ENCODE measurements at places on chromosomes 1 and 21. TPM values are rescaled to one million over a fixed set of nuclear protein-coding genes. Genes with fewer than 3 reads are reported as not detected.

- peaks cover 7% of the 10 kb centered on the region for H3K4me1 ChIP-seq
- no peak for DNase-seq
- no peaks in the 10 kb centered on the region for H3K27me3 ChIP-seq
Observed at GRCh38 chr21:31204801-31205200, 139.3 kb downstream of the TIAM1 start.

DNA sequence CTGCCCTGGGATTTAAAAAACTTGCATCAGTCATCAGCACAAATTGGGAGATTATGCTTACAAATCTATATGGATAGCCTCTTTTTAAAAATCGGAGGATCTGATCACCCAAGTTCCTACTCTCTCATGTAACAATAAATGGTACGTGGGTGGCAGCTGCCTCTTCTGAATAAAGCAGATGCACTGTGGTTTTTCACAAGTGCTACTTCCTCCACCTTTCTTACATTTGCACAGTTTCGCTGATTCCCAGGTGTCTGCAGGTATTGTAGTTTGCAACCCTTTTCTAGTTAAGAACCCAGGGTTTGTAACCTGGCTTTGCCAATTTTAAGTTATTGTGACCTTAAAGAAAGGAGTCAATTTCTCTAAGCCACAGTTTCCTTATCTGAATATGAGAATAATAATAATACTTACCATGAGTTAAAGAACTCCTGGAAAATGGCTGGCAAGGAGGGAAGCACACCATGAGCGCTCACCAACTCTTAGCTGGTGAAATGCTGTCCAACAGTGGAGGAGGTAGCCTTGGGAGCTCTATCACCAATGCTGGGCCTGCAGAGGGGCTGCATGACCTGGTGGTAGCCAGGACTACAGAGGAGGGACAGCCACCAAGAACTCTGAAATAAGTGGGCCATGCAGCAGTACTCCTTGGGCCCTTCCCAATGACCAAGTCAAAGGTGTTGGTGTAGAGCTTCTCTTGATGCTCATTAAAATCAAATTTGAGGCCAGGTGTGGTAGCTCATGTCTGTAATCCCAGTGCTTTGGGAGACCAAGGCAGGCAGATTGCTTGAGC, 30.2 kb upstream of the KCNA2 start:
- peaks cover 22% of the 10 kb centered on the region for H3K4me1 ChIP-seq
- H3K4me3 ChIP-seq: no peak overlapping the region
- H3K27ac ChIP-seq: no peak overlapping the region
- H3K36me3 ChIP-seq: no peaks in the 10 kb centered on the region
- DNase-seq: no peak

GRCh38 chr1:219304227-219305226, 130.8 kb downstream of the LYPLAL1 start:
- H3K36me3 ChIP-seq: no peaks in the 10 kb centered on the region
- no peak overlapping the region for H3K4me3 ChIP-seq
- DNase-seq: no peak

DNA sequence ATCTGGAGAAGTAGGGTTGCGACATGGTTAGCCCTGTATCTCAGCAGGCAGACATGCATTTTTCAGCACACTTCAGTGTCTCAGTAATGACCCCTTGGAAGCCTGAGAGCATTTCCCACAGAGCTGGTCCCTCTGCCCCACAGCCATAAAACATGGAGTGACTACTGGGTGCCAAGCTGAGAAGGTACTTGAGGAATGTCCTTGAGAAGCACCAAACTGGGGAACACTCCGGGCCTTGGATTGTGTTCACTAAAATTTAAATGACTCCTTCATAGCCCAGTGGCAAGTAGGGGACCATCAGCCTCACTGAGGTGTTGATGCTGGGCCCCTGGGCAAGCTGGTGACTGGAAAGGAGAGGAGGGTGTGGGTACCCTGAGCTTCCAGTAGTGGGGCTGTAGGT, 54.7 kb downstream of the KCNJ6 start:
- H3K36me3 ChIP-seq: no peaks in the 10 kb centered on the region
- no peak overlapping the region for H3K27ac ChIP-seq
- H3K4me1 ChIP-seq: no peaks in the 10 kb centered on the region

DNA sequence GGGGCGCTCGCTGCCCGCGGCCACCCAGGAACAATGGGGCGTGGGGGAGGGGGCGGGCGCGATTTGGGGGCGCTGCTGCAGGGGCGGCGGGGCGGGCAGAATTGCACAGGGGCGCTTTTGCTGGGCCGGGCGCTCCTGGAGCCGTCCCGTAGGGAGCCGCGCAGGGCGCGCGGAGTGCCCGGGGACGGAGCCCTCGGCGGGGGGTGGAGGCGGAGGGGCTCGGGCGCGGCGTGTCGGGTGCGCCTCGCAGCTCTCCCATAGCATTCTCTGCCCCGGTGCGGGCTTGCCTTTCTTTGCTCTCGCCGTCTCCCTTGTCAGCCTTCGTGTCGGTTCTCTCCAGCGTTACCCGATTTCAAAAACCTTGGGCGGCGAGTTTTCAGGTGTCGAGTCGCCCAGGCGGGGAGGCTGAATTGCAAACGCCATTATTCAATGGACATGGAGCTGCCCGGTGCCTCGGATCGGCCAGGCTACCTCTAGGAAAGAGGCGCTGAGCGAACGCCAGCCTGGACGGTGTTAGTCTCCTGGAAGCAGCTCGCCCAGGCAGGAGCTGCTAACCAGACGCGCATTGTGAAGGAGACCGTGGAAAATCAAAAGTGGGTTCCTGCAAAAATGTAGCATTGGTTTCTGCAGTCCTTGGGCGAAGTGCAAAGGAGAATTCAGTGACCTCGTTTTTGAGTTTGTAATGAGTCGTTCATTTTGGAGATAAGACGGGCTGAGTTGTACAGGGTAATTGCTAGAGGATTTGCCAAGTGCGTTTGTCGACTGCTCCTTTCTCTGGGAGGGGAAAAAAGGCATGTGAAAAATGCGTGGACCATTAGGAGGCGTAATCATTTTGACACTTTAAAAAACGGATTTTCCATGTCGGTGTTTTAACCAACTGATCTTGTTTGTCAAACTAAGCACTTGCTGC, 626 bp downstream of the CXADR start:
- peak overlapping the region; percentile 86 for H3K27ac ChIP-seq
- H3K36me3 ChIP-seq: no peaks in the 10 kb centered on the region
- H3K4me1 ChIP-seq: peaks cover 19% of the 10 kb centered on the region
- H3K27me3 ChIP-seq: peaks cover 10% of the 10 kb centered on the region

GRCh38 chr1:3070644-3071564, 1.9 kb downstream of the PRDM16 start:
- DNase-seq: no peak
- H3K4me1 ChIP-seq: peaks cover 20% of the 10 kb centered on the region
- H3K27me3 ChIP-seq: peaks cover 32% of the 10 kb centered on the region
- H3K36me3 ChIP-seq: no peaks in the 10 kb centered on the region
- peak overlapping the region; percentile 90 for H3K27ac ChIP-seq

GRCh38 chr1:115067161-115067859, 22.0 kb downstream of the TSPAN2 start:
- DNase-seq: no peak
- peaks cover 13% of the 10 kb centered on the region for H3K4me1 ChIP-seq
- H3K27ac ChIP-seq: no peak overlapping the region
- no peaks in the 10 kb centered on the region for H3K27me3 ChIP-seq
- no peaks in the 10 kb centered on the region for H3K36me3 ChIP-seq

GRCh38 chr1:3221112-3222041, 152.4 kb downstream of the PRDM16 start:
- no peaks in the 10 kb centered on the region for H3K27me3 ChIP-seq
- no peak overlapping the region for H3K4me3 ChIP-seq
- no peaks in the 10 kb centered on the region for H3K36me3 ChIP-seq
- peak overlapping the region; percentile 75 for H3K27ac ChIP-seq
- H3K4me1 ChIP-seq: peaks cover 18% of the 10 kb centered on the region

DNA sequence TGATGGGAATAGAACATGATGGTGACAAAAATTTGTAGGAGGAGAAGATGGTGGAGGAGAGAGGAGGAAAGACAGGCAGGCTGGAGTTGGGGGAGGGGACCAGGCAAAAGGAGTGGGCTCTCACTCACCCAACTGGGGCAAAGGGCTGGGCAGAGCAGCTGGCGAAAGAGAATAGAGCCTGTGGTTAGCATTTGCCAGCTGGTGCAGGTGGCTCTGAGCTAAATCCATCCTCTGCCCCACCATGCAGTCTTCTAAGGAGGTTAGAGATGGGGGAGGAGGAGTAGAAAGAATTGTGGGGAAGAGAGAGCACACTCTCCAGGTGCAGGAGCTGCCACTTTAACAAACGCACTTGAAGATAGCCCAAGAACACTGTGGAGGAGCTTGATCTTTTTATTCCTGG, 27.6 kb upstream of the SLAMF1 start:
- H3K4me3 ChIP-seq: no peak overlapping the region
- no peak for DNase-seq
- H3K36me3 ChIP-seq: peaks cover 5% of the 10 kb centered on the region
- H3K27me3 ChIP-seq: no peaks in the 10 kb centered on the region
- H3K4me1 ChIP-seq: peaks cover 16% of the 10 kb centered on the region

DNA sequence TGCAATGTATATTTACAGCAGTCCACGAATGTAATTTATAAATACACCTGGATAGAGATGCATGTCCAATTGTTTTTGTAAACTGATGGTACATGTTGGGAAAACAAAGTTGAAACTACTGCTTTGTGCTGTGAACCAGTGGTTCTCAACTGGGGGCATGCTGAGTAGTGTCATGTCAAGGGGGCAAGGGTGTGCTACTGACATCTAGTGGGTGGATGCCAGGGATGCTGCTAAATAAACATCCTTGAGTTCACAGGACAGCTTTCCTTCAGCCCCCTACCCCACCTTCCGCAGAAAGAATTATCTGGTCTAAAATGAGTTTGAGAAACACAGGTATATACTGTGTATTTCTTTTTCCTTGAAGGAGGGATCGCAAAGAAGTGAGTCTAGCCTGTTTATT, 95.9 kb downstream of the RASAL2 start:
- no peaks in the 10 kb centered on the region for H3K27me3 ChIP-seq
- no peak overlapping the region for H3K27ac ChIP-seq
- H3K4me1 ChIP-seq: peaks cover 14% of the 10 kb centered on the region
- no peak overlapping the region for H3K4me3 ChIP-seq

DNA sequence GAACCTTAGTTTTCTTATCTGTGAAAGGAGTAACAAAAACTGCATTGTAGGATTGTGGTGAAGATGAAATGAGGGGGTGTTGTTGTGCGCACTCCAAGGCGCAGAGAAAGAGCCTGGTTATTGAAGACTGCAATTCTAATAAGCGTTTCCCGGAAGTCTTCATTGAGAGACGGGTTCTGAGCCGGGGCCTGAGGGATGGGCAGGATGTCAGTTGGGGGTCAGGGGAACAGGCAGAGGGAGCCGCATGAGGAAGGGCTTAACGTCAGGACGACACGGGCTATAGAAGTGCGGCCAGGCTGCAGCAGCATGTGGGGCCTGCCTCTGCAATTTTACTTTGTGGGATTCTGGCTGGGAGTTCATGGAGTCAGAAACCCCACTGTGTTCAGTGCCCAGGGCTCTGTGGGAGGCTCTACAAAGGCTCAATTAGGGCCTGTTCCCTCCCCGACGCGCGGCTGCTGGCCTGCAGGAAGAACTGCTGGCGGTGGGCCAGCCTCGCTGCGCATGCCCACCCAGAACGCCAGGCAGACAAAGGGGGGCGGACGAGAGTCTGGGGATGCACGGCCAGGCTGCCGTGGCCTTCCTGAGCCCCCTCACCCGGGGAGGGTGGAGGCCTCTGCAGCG, 20.7 kb downstream of the TRIM62 start:
- H3K4me3 ChIP-seq: no peak overlapping the region
- no peaks in the 10 kb centered on the region for H3K4me1 ChIP-seq
- H3K36me3 ChIP-seq: peaks cover 22% of the 10 kb centered on the region
- no peaks in the 10 kb centered on the region for H3K27me3 ChIP-seq
- H3K27ac ChIP-seq: no peak overlapping the region
- peak; percentile 88 for DNase-seq

DNA sequence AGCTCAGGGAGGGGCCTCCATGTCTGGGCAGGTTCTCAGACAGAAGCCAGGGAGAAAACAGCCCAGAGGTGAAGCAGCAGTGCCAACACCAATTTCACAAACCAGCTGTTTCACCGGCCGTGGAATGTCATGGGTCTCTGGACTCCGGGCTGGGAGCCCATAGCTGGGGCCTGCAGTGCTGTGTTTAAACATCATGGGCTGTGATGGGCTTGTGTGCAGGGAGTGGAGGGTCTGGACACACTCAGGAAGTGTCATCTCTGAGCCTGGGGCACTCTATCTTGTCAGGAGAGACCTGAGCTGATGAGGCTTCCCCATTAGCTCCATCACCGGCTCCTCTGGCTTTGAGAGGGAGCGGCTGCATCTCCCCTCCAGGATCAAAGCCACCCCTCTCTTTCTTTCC, 173.6 kb upstream of the IGSF21 start:
- no peaks in the 10 kb centered on the region for H3K36me3 ChIP-seq
- H3K4me3 ChIP-seq: no peak overlapping the region
- DNase-seq: no peak
- no peaks in the 10 kb centered on the region for H3K4me1 ChIP-seq

- DNase-seq: no peak
- H3K4me1 ChIP-seq: no peaks in the 10 kb centered on the region
Observed at GRCh38 chr1:200558866-200559459, 61.6 kb downstream of the KIF14 start.

DNA sequence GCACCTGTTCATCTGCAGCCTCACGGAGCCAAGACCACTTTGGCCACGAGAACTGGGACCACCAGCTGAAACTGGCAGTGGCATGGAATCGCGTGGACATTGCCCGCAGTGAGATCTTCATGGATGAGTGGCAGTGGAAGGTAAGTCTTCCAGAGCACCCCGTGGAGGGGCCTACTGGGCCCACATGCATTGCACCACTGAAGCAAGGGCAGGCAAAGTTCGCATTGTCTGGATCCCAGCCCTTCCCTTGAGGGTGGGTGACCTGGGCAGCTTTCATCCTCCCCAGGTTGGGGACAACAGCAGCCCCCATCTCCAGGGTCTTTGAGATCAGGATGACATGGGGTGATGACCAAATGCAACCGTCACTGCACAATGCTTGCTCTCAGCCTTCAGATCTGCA, 37.5 kb downstream of the TRPM2 start:
- H3K4me3 ChIP-seq: no peak overlapping the region
- no peak overlapping the region for H3K27ac ChIP-seq
- no peaks in the 10 kb centered on the region for H3K27me3 ChIP-seq

DNA sequence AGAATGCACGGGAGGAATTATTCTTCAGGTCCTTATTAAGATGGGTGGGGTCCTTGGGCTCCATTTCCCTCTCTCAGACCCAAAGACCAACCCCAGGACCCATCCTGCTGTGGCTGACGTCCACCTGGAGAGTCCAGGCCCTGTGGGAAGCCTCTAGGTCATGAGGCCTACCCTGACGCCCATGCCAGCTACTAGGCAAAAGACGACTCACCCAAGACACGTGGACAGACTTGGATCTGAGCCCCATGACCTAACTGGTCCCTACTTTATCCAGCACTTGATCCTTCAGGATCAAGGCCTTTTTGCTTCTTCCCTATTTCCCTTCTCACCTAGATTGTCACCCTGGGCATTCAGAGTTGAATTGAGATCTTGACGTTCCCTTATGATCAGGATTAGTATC, 56.0 kb upstream of the CASZ1 start:
- no peak for DNase-seq
- no peaks in the 10 kb centered on the region for H3K4me1 ChIP-seq
- no peak overlapping the region for H3K4me3 ChIP-seq
- H3K27ac ChIP-seq: no peak overlapping the region
- H3K36me3 ChIP-seq: no peaks in the 10 kb centered on the region

GRCh38 chr1:34833711-34834110, 25.8 kb downstream of the SMIM12 start:
- no peak for DNase-seq
- no peaks in the 10 kb centered on the region for H3K4me1 ChIP-seq
- no peaks in the 10 kb centered on the region for H3K36me3 ChIP-seq
- no peak overlapping the region for H3K27ac ChIP-seq
- no peak overlapping the region for H3K4me3 ChIP-seq
- no peaks in the 10 kb centered on the region for H3K27me3 ChIP-seq

Gene TMEM222
- 40.4 TPM for total RNA-seq

Gene FABP3
- 4.2 TPM for total RNA-seq

Gene OPRD1
- total RNA-seq: not detected

Gene LCE1D
- not detected for total RNA-seq

Gene C1orf185
- not detected for total RNA-seq

Gene TSACC
- total RNA-seq: 1.1 TPM

Gene CTPS1
- 32.5 TPM for total RNA-seq
